ENCODE measurements at places on chromosomes 6 and 20.
A peak's percentile ranks its signal among the peaks of the same experiment; 100 is the strongest.

DNA sequence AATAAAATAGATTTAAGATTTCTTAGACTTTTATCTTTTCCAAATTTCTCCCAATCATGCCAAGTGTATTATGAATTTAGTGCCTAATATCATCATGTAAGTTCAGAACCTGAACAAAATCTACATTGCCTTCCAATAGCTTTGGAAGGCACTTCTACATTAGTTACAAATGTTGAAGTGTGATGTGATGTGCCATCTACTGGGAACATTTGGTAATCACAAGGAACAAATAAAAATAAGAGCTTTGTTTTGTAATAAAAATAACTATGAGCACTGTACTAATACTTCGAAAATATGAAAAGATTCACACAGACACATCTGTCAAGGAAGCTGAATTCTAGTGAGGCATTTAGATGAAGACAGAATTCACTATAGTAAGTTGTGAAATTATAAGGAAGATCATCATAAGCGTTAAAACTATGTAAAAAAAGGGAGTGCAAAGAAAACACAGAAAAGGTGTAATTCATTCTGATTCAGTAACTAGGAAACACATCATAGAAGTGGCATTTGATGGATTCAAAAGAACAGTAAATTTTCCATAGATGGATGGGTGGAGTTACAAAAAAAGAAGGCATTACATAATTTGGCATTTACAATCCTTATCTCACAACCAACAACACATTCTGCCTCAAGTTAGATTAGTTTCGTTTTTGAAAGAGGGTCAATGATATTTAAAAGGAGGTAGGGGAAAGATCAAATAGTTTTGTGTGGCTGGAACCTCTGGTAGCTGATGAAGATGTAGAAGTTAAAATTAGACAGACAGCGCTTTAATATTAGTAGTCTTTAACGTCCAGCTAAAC lies 161.0 kb downstream of the ASCC3 start:
- peak; percentile 61 for DNase-seq

GRCh38 chr6:30490026-30490876 lies 942 bp downstream of the HLA-E start:
- peak; percentile 31 for DNase-seq

DNA sequence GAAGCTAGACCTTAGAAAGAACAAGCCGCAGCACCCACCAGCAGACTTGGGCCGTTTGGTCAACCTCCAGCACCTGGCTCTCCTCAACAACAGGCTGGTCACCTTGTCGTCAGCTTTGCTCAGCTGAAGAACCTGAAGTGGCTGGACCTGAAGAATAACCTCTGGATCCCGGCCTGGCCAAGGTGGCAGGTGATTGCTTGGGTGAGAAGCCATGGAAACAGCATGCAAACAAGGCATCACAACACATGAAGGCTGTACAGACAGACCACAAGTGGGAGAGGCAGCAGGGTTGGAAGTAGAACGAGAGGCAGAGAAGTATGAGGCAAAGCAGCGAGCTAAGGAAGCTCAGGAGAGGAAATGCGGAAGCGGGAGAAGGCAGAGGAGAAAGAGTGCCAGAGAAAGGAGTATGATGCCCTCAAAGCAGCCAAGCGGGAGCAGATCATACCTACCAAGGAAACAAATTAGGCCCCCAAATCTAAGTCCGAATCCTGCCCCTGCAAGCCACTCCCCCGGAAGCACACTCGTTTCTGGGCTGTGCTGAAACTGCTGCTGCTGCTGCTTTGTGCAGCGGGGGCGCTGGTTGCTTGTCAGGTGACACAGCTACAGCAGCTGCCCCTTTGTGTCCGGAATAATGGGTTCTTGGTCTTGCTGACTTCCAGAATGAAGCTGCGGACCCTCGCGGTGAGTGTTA lies 121.6 kb upstream of the LGSN start:
- DNase-seq: peak; percentile 96

GRCh38 chr6:80330961-80331360 lies 224.5 kb downstream of the BCKDHB start:
- DNase-seq: peak; percentile 22

- peak; percentile 78 for DNase-seq
Measured at GRCh38 chr6:28988536-28989311, 16.4 kb downstream of the ZNF311 start.

DNA sequence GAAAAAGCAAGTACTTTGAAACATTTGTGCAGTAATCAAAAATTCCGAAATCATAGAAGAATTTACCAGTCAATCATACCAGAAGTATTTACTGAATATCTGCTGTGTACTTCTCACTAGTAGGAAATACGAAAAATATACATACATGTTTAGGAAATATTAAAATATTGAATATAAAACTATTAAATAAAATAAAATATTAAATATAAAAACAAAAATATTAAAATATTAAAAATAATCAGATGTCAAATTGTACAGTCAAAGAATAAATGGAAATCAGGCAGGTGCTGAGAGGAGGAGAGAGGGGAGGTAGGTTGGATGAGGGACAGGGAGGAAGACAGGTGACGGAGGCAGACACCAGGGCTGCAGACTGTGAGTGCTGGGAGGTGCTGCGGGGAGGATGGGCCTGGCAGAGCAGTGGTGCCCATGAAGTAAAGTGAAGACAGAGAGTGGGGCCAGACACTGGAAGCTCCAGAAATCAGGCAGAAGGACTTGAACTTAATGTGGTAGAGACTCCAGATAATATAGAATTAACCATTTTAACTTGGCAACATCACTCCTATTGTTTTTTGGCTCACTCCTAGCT lies 55.9 kb downstream of the PRKN start:
- peak; percentile 19 for DNase-seq

DNA sequence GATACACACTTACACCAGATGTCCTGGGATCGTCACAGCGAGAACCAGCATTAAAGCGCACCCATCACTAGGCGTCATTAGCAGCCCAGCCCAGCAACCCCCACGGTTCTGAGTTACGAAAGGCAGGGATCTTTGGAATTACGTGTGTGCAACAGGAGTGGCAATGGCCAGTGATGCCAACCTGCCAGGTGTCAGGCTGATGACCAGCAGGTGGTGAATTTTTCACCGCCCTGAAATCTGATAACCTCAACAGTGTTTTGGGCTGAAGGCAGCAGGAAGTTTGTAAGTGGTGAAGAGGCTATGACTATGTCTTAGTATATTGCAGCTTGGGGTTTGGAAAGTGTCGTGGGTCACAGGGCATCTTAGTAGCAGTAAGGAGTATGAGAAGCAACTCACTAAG lies 166.1 kb downstream of the TMEM242 start:
- peak; percentile 74 for DNase-seq

DNA sequence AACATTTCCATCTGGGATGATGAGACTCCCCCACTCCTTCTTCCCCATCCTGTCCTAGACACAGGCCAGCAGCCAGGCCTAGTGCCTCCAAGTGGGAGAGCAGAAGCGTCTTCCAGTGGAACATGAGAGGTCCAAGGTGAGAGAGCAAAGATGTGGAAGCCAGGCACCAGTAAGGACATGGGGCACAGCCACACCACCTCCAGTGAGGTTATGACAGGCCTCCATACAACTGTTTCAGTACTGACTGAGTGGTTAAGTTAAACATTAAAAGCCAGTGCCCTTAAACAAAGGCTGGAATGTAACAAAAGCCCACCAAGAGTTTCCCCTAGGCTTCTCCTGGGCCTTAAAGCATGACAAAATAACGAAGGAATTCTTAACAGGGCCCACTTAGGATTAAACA lies 5.3 kb downstream of the ZBTB24 start:
- DNase-seq: no peak

DNA sequence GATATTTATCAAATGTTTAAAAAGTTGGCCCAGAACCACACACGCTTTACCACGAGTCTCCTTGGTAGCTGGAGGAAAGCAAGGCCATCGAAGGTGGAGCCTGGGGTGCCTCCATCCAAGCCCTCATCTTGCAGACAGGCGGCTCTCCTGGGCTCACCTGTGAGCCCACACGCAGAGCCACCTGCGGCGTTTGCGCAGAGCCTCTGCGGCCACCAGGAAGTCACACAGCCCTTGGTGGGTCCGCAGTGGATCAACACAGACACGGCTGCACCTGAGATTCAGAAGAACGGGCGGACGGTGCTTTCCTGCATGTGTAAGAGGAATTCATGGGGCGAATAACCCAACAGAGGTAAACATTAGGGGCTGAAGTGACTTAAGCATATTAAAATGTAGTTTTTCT lies 24.5 kb upstream of the SMOC2 start:
- no peak for DNase-seq

- DNase-seq: no peak
Measured at GRCh38 chr6:54377776-54378175, 69.5 kb downstream of the TINAG start.

DNA sequence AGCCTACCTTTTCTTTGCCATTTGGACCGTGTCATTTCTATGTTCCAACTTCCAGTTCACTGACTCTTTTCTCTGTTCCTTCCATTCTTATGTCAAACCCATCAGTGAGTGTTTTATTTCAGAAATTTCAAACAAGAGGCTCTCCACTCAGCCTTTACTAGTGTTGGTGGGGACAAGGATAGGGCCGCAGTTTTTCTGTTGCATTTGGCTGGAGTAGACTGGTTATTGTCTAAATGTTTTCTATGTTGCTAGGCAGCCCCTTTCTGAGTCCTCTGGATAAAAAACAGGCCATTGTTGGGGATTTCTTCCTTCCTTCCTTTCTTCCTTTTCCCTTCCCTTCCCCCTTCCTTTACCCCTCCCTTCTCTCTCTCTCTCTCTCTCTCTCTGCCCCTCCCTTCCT lies 288.6 kb downstream of the PRKN start:
- no peak for DNase-seq

DNA sequence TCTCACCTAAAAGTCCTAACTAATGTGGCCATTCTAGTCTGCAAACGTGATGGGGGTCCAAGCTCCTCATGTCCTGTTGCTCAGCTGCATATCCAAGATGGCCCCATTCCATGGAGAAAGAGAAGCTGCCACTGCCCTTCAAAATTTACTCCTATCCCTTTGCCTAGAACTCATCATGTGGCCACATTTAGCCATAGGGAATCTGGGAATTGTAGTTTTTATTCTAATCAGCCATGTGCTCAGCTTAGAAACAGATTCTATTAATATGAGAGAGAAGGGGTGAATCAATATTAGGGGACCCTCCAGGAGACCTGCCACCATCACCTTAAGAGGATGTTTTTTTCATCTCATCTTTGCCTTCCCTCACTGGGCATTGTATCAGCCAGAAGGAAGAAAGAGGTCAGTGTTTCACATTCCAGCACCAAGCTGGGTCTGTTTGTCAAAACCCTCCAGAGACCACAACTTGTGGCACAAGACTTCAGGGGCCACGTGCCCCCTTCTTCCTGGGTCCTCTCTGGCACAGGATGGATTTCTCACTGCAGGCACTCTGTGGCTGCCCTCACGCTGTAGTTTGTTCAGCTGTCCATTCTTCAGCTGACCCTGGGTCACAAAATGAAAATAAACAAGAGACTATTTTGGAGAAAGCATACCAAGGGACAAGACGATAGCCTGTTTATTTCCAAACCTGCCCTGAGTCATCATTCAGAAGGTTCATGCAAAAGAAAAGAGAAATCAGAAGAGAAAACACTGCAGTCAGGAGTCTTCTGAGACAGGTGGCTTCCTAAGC lies 172.0 kb downstream of the EYA2 start:
- peak; percentile 2 for DNase-seq

- DNase-seq: no peak
Measured at GRCh38 chr6:135692426-135692825, 159.1 kb upstream of the PDE7B start.

- DNase-seq: peak; percentile 28
Measured at GRCh38 chr20:1062334-1063010, 55.9 kb upstream of the PSMF1 start.

GRCh38 chr6:6610031-6610591 lies 21.6 kb downstream of the LY86 start:
- DNase-seq: no peak

DNA sequence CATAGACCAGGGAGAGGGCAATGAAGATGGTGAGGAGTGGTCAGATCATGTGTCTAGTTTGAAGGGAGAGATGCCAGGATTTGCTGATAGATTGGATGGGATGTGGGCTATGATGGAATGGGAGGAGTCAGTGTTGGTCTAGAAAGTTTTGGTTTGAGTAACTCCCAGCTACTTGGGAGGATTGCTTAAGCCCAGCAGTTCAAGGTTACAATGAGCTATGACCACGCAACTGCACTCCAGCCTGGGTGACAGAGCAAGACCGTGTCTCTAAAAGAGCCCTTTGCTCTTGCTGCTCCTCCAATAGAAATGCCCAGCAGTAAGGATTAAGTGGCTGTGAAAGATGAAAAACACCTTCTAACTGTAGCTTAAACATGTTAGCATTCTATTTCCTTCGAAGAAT lies 18.2 kb upstream of the LAMP5 start:
- DNase-seq: no peak

- no peak for DNase-seq
Measured at GRCh38 chr6:165647041-165647440, 16.0 kb downstream of the PDE10A start.

GRCh38 chr6:65501045-65501444 lies 206.0 kb downstream of the EYS start:
- DNase-seq: no peak

DNA sequence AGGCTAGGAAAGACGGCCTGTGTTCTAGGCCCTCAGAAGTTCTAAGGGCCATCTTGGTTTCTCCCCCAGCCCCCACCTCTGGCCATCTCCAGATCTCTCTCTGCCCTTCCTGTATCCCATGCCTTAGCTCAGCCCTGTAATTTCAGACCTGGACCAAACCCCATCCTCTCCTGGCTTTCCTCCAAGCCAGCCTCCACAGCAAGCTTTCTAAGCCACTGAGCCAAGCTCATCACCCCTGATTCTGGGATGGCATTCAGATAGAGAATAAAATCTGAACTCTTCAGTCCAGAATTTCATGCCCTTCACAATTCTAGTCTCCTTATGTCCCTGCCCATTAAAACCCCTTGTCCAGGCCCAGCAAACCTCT lies 18.9 kb upstream of the CCM2L start:
- peak; percentile 90 for DNase-seq

- DNase-seq: no peak
Measured at GRCh38 chr6:115704028-115704427, 356.7 kb downstream of the FRK start.

DNA sequence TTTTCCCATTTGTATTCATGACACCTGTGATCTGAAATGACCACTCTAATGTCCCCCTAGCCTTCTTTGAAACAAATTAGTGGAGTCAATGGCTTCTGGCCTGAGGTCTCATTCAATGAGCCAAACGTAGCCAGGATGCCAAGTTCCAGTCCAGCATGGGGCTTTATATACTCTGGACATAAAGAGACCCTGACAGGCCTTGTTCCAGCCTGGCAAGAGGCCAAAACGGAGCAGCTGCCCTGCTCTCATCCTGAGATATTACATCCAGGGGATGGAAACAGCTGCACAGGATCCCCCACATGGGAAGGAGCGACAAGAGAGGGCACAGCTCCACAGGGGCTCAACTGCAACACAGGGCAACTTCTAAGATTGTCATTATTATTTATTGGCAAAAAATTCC lies 437.8 kb downstream of the CDH26 start:
- DNase-seq: peak; percentile 75

- DNase-seq: peak; percentile 18
Measured at GRCh38 chr6:135814043-135814442, 37.5 kb upstream of the PDE7B start.

GRCh38 chr6:52253494-52253893 lies 9.2 kb upstream of the IL17F start:
- DNase-seq: peak; percentile 22
